ENCODE measurements at places on chromosomes 6 and 20. TPM values are rescaled to one million over a fixed set of nuclear protein-coding genes. Genes with fewer than 3 reads are reported as not detected.

The CTAGE9 gene
- not detected for total RNA-seq

The FKBP1C gene
- total RNA-seq = 0.29 TPM

The C4A gene
- 154 TPM for total RNA-seq

DNA sequence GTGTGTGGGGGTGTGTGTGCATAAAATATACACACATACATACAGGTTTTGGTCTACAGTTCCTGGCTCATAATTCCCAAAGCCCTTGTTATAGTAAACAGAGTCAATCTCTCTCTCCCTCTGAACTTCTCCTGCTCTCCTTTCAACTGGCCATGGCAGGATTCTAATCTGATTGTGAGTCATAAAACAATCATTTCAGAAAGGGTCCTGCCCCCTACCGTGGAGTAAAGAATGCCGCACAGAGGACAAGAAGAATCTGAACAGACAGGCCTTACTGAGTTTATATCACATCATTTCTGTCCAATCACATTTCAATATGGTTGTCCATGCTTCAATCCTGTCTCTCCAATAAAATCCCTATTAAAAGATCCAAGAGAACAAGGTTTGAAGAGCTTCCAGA lies 416.9 kb downstream of the FRK start:
- DNase-seq = no peak

- no peak for DNase-seq
These were observed 185.6 kb upstream of the EPHA7 start for GRCh38 chr6:93604951-93605350.

GRCh38 chr6:129857838-129858237 lies 3.3 kb downstream of the TMEM244 start:
- no peak for DNase-seq

- DNase-seq = no peak
These were observed 52.6 kb downstream of the THBS2 start for GRCh38 chr6:169200893-169201514.

DNA sequence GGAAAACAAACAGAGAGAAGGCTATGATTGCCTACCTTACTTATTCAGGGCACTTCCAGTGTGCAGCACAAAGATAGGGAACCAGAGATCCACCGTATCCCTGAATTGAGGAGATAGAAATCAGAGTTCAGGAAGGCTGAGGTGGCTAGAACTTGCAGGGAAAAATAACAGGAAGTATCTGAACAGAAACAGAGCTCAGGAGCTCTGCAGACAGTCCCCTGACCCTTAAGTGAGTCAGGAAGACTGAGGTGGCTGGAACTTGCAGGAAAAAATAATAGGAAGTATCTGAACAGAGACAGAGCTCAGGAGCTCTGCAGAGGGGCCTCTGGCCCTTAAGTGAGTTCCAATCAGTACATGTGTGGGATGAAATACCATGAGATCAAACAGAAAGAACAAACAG lies 65.4 kb downstream of the RPRD1B start:
- no peak for DNase-seq

DNA sequence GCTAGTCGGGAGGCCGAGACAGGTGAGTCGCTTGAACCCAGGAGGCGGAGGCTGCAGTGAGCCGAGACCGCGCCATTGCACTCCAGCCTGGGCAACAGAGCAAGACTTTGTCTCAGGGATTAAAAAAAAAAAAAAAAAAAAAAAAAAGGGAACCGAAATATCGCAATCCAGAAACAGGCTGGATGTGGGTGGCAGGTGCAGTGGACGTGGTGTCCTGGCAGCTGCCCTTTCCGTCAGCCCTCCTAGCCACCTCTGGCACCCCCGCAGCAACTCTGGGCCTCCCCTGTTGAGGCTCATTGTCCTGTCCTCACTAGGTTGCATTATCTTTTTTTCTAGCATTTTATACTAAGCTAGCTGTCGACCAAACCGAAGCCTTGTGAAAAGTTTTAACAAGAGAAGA lies 113.5 kb downstream of the DTNBP1 start:
- DNase-seq = no peak

DNA sequence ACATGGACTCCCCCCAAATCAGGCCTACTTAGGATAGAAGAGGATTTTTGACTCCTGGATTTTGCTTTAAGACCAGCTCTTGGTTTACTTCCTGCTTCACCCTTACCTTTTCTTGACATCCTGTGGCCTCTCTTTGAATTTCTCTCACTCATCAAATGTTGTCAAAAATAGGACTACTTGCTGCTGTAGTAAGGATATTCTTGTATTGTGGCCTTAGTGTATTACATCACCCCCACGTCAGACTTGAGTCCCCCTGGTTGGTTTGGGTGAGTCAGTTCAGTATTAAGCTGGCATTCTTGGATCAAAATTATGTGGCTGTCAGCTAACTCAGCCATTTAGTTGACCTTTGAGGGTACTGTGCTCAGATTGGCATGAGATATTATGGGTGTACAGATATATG lies 1.1 kb downstream of the TPX2 start:
- DNase-seq = no peak

DNA sequence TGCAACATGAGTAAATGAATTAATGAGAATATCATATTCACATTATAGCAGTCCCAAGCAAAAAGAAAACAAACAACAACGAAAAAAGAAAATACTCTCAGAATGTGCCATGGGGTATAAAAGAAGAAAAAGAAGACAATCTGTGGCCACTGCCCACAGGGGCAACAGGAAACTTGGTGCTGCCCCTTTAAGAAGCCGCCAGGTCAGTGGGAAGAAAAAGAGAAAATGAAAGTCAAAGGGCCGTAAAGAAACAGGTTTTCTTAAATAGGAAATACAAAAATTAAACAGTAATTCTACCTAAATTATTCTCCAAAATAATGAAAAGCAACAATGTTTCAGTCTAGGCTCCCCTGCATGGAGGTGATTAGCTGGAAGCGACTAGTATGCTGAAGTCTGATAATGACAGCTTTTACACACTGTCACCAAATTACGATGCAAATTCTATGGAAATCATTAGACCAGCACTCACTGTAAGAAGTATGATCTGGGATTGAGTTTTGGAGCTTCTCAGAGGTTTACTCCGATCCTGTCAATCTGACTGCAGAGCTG lies 23.6 kb downstream of the GMDS start:
- DNase-seq = no peak

DNA sequence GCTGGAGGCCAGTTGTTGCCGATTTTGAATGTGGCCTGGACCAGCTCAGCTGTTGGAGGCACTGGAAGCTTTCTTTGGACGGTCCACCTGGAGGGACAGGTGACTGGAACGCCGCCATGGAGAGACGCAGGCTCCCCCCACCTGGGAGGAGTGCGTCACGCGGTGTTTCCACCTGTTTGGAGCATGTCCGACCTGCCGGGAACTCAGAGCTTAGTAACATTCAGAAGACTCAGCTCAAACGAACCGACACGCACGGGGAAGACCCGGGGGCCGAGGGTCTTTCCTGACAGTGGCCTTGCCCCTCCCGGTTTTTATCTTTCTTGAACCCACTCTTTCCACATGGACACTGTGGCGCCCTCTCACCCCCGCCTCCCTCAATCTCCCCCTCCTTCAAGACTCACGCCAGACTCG lies 141.6 kb downstream of the SMOC2 start:
- DNase-seq = peak; percentile 49

DNA sequence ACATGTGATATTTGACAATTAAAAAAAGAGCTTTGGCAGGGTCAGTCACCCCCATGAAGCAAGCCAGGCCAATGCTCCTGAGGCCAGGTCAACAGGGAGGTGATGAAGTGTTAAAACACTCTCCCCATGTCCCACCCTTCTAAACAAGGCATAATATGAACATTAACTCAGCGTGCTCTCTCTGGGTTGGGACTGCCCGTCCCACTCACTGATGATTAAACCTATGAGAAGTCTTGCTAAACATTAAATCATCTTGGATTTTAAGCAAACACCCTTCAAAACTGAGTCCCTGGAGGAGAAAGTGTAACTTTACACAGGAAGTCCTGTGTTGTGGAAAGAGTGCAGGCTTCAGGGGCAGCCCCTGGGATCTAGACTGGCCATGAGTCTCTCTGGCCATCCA lies 558.5 kb downstream of the CD83 start:
- DNase-seq = no peak

DNA sequence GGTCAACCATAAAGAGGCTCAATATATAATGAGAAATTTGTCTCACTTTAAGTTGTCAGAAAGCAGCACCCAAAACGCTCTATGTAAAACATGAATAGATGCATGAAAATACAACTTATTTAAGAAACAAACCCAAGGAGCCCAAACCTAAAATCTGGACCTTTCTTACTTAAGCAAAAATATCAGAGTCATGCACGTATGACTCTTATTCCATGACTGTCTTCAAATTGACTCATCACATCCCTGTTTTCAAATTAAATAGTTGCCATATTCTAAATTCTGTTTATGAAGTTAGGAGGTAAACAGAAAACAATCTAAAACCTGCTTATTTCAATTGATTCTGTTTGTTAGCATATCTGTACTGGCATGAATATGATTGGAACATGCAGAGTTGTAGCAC lies 42.1 kb downstream of the ANKRD6 start:
- no peak for DNase-seq

DNA sequence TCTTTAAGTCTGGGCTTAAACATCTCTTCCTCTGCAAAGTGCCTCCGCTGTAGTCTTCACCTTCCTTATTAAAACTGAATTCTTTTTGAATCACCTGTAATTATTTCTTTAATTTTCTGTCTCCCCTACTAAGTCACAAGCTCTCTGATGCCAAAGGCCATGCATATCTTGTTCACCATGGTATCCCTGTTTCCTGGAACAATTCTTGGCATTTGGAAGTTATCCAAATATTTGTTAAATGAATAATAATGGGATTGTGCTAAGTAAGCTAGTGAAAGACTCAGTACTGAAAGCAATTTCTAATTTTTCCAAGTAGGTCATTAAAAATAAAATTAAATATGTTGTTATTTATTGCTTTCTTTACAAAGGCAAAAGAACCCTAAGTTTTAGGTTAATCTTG lies 12.2 kb downstream of the SNAP91 start:
- DNase-seq = no peak
